ENCODE measurements at places on chromosomes 2 and 18.
A peak's percentile ranks its signal among the peaks of the same experiment; 100 is the strongest.

DNA sequence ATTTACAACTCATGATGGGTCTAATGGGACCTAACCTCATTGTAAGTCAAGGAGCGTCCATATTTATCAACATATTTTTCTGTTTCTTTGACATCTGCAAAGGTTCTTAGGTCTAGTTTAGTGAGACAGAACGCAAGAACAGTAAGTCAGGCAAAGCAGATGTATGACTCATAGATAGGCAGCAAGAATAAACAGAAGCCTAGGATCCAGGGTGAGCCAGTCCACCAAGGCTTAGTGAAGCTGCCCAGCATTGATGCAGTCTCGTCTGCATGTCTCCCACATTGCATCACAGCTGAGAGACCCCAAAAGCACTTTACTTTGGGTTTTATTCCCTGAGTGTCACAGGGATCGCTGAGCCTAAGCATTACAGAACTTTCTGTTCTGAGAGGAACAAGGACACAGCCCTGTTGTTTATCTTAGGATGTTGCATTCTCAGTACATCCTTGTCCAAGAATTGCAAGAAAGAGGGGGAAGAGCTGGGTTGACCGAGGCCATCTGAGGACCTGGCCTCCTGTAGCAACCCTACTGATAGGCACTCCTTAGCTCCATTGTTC, 29.6 kb upstream of the TMEM177 start:
- H3K4me3 ChIP-seq: no peak overlapping the region
- peaks cover 10% of the 10 kb centered on the region for H3K27me3 ChIP-seq
- peaks cover 24% of the 10 kb centered on the region for H3K4me1 ChIP-seq

DNA sequence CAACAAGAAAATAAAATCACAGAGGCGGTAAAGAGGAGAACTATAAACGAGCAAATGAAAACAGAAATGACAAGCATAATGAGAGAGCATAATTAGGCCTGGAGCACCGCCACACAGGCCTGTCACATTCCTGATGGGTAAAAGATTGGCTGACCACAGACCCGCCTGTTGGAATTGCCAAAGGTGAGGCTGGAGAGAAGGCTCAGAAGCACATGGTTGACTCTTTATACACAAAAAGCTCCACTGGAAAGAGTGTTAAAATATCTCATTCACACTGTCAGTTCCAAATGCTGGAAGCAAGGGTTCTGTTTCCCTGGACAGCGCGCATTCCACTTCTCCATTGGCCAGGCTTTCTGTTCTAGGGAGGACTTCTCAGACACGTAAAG, 5.9 kb upstream of the LGALSL start:
- DNase-seq: no peak
- no peak overlapping the region for H3K4me3 ChIP-seq
- no peaks in the 10 kb centered on the region for H3K4me1 ChIP-seq
- H3K36me3 ChIP-seq: no peaks in the 10 kb centered on the region
- H3K27ac ChIP-seq: no peak overlapping the region

GRCh38 chr2:174634130-174635014, 36.8 kb upstream of the WIPF1 start:
- peak overlapping the region; percentile 83 for H3K27ac ChIP-seq
- no peaks in the 10 kb centered on the region for H3K27me3 ChIP-seq
- no peak for DNase-seq
- H3K4me1 ChIP-seq: peaks cover 66% of the 10 kb centered on the region
- peaks cover 3% of the 10 kb centered on the region for H3K36me3 ChIP-seq
- no peak overlapping the region for H3K4me3 ChIP-seq

GRCh38 chr2:18603854-18604530, 14.6 kb upstream of the NT5C1B start:
- peaks cover 18% of the 10 kb centered on the region for H3K4me1 ChIP-seq
- no peak for DNase-seq
- no peaks in the 10 kb centered on the region for H3K36me3 ChIP-seq
- no peak overlapping the region for H3K27ac ChIP-seq

DNA sequence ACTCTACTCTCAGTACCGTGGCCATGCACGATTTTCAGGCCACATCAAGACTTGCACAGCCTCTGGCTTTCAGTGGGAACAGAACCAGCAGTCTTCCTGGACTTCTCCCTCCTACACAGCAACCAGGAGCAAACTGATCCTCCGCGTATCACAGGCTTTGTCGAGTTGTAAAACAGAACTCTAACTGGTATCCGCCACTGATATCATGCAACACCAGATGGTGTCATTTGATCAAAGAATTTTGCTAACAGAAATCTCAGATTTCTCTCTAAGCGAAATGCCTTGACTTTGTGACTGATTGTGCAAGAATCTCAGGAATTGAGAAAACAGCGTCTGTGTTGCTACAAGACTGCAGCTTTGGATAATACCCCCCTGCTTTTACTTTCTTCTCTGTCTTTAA, 85.7 kb downstream of the COPS8 start:
- H3K4me1 ChIP-seq: peaks cover 16% of the 10 kb centered on the region
- H3K4me3 ChIP-seq: peak overlapping the region; percentile 5
- H3K27me3 ChIP-seq: no peaks in the 10 kb centered on the region
- no peaks in the 10 kb centered on the region for H3K36me3 ChIP-seq
- H3K27ac ChIP-seq: peak overlapping the region; percentile 76
- DNase-seq: no peak

DNA sequence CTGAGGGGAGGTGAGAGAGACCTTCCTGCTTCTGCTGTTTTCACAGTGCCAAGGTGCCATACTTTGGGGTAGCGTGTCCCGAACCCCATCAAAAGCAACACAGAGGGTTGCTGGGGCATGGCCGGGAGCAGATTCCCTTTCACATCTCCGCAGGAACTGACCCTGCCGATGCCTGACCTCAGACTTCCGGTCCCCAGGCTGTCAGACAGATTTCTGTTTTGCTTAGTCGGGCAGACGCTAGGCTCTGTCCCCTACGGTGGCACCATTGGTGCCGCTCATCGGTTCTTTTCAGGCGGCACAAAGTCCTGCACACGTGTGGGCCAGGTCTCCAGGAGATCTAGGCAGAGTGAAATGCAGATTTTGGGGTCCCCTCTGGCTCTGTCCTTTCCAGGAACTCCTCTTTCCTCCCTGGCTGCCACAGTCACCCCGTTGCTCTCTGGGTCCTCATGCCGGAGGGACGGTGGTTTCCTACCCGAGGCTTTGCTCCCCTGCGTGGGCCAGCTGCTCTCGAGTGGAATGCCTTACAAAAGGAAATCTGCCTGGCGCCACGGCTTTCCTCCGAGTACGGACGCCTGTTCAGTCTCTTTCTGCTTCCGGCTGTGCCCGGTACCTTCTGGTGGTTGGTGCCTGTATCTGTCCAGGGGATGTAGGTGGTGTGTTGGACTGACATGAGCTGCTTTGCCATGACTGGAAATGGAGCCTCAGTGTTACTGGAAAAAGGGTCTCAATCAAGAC, 39.3 kb downstream of the RTP5 start:
- peak; percentile 44 for DNase-seq
- no peaks in the 10 kb centered on the region for H3K36me3 ChIP-seq
- no peaks in the 10 kb centered on the region for H3K27me3 ChIP-seq
- no peak overlapping the region for H3K27ac ChIP-seq
- H3K4me3 ChIP-seq: no peak overlapping the region

GRCh38 chr2:19371996-19372582, 13.7 kb upstream of the OSR1 start:
- no peak overlapping the region for H3K27ac ChIP-seq
- DNase-seq: peak; percentile 4
- peaks cover 5% of the 10 kb centered on the region for H3K4me1 ChIP-seq
- H3K27me3 ChIP-seq: peaks cover 3% of the 10 kb centered on the region
- no peaks in the 10 kb centered on the region for H3K36me3 ChIP-seq

- H3K4me1 ChIP-seq: no peaks in the 10 kb centered on the region
- no peak for DNase-seq
- H3K27ac ChIP-seq: no peak overlapping the region
- peaks cover 37% of the 10 kb centered on the region for H3K36me3 ChIP-seq
- no peaks in the 10 kb centered on the region for H3K27me3 ChIP-seq
These were observed 6.6 kb downstream of the TRAF3IP1 start for GRCh38 chr2:238326801-238327365.

DNA sequence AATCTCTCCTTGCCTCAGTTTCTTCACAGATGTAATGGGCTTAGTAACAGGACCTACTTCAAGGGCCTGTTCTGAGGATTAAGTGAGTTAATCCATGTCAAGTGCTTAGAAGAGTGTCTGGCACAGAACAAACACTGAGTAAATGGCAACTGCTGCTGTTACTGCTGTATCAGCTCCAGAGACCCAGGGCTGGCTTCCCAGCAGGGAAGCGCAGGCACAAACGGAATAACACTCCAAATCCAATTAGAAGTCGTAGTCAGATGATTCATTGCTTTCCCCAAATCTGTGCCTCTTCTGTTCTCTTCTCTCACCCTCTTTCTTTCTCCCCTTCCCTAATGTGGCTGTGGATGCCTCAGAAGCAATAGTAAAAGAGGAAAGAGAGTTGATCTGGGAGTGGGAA, 101.1 kb upstream of the FZD7 start:
- H3K27ac ChIP-seq: peak overlapping the region; percentile 70
- H3K27me3 ChIP-seq: no peaks in the 10 kb centered on the region
- DNase-seq: peak; percentile 67
- no peak overlapping the region for H3K4me3 ChIP-seq
- H3K4me1 ChIP-seq: peaks cover 33% of the 10 kb centered on the region

DNA sequence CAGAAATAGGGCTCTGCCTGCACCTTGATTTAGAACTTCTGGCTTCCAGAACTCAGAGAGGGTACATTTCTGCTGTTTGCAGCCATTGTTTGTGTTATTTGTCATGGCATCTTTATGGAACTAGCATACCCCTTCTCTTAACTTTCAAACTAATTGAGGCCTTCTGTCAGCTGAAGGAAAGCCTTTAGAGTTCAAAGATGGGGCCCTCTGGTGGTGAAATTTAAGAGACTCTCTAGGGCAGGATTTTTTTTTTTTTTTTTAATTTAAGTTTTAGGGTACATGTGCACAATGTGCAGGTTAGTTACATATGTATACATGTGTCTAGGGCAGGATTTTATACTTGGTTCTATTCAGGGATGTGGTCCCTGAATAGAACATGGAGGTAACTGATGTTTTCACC, 260.6 kb upstream of the LINC00305 start:
- no peak overlapping the region for H3K4me3 ChIP-seq
- no peak overlapping the region for H3K27ac ChIP-seq
- H3K4me1 ChIP-seq: no peaks in the 10 kb centered on the region
- no peaks in the 10 kb centered on the region for H3K36me3 ChIP-seq
- no peaks in the 10 kb centered on the region for H3K27me3 ChIP-seq
- no peak for DNase-seq

DNA sequence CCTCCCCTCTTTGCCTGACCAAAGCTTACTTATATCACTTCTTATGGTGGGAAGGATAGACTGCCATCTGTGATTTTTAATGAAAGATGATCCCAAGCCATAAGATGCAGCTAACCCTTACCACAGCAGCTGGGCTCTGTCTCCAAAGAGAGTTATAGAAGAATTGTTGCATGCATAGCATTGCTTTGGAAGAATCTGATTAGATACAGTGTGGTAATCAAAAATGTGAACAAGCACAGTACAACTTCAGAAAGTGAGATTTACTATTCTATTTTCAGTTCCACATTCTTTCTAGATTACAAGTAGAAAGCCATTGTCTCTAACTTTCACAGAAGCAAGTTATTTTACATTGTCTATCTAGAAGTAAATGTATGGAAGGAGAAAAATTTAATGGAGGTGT, 129.0 kb upstream of the ACVR2A start:
- DNase-seq: no peak
- no peaks in the 10 kb centered on the region for H3K4me1 ChIP-seq
- H3K27ac ChIP-seq: no peak overlapping the region
- H3K27me3 ChIP-seq: no peaks in the 10 kb centered on the region

DNA sequence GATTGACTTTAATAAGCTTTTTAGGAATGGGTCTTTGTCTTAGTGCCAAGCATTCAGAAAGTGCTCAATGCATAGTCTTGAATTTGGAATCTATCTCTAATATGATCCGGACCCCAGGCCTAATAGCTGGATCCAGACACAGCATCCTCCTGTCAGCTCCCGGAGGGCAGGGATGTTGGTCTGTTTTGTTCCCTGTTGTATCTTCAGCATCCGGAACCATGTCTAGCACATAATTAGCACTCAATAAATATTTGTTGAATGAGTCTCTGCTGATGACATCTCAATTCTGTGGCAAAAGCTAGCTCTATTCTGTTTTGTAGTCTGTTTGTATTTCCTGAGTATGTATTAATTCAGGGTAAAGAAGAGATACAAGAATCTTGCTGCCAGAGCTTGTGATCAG, 169.1 kb downstream of the DCDC2C start:
- no peaks in the 10 kb centered on the region for H3K4me1 ChIP-seq
- H3K36me3 ChIP-seq: no peaks in the 10 kb centered on the region
- DNase-seq: no peak
- H3K27ac ChIP-seq: no peak overlapping the region
- no peaks in the 10 kb centered on the region for H3K27me3 ChIP-seq
- H3K4me3 ChIP-seq: no peak overlapping the region

DNA sequence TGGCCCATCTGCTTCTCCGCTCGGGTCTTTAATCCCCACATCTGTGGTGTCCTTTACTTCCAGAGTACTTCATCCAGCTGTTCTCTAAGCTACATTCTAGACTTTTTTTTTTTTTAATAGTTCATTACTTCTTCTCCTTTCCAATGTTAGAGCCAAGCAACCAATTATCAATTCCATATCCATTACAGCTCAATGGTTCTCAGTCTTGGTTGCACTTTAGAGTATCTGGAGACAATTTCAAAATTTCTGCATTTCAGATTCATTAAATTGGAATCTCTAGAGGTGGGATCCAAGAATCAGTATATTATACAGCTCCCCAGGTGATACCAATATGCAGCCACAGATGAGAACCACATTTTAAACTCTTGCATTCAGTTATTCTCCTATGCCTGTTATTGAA, 43.9 kb upstream of the ZSWIM2 start:
- H3K27ac ChIP-seq: no peak overlapping the region
- no peak overlapping the region for H3K4me3 ChIP-seq
- H3K4me1 ChIP-seq: peaks cover 4% of the 10 kb centered on the region
- no peak for DNase-seq
- H3K27me3 ChIP-seq: no peaks in the 10 kb centered on the region

DNA sequence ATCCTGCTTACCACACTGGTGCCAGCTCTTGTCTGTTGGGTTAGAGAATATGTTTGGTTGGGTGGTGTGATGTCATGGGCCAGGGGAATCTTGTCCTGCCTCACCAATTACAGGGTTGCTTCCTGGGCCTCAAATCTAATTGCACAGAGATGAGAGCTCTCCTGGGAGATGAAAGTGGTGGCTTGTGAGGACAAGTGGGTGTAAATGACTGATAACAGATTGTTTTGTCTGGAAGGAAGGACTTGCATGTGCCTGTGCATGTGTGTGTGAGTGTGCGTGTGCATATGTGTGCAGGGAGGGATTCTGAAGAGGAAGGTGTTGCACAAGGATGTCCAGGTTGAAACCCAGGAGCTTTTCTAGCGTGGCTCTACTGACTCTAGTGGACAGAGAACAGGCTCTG, 271.9 kb downstream of the LOXHD1 start:
- no peak overlapping the region for H3K4me3 ChIP-seq
- H3K27me3 ChIP-seq: peaks cover 7% of the 10 kb centered on the region
- no peak overlapping the region for H3K27ac ChIP-seq
- H3K36me3 ChIP-seq: no peaks in the 10 kb centered on the region

Measured in osteoblast (primary cell).